ENCODE measurements at places on chromosomes 3 and 15. TPM values are rescaled to one million over a fixed set of nuclear protein-coding genes. Genes with fewer than 3 reads are reported as not detected.

Gene GTPBP8
- total RNA-seq, result 17.0 TPM

DNA sequence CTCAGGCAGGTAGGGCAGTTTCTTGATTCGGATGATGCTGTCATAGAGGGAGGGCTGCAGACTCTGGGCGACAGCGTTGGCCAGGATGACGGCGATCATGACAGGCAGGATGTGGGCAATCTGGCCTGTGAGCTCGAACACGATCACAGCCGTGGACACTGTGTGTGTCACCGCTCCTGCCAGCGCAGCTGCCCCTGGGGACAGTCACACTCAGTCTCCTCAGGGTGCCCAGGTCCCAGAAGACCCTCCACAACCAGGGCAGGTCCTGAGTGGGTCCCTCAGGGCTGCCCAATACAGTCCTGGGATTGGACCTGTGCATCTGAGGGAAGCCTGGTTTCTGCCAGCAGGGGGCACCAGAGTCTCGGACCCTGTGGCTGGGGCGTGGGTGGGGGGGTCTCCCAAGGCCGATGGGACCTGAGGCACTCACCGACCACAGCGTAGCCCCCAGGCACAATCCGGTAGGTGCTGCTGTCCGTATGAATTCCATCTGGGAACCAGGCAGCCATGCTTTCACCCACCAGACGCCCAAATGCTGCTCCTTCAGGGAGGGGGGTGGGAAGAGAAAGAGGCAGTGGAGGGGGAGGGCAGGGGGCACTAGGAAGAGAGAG lies 7.2 kb downstream of the CLCN2 start:
- DNase-seq, result peak; percentile 78

DNA sequence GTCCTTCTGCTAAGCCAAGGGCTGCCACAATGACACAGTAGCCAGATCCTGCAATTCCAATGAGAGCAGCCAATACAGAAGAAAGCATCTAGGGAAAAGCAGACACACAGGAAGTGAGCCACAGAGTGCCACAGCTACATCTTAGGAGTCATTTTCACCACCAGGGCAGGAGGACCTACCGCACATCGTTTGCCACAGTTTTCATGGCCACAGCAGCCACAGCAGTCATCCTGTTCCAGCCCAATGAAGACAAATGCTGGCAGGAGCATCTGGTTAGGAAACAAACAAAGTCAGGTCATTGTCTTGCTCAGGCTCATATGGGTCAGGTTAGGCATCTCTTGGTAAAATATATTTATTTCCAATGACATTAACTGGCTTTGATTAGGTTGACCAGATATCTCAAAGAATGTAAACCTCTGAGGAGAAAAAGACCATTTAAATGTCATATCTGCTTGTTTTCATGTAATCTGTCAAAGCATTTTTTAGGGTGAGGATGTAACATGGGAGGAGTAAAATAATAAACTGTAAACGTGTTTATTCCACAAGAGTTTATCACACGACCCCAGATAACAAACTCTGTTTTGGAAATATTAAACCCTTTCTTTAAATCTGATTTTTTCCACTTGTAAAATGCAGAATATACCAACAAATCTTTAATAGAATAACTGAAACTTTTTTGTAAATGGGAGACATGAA lies 1.8 kb downstream of the TM4SF1 start:
- no peak for DNase-seq

DNA sequence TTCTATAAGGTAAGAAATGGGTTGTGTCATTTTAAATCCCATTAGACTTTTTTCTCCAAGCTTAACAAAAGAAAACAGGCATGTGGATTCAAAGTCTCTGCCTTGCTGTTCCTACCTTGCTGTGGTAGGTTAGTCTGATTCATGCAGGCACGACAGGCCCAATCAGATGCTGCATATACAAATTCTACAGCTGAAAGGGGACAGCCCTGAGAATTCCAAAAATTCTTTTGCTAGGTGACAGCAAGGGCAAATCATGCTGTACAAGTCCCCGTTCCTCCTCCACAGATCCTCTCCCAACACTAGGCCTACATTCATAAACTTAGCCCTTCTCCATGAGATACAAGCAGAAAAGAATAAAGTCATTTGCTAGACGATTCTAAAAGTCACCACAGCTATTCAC lies 161.2 kb upstream of the THBS1 start:
- DNase-seq, result no peak

- DNase-seq, result no peak
These were observed 304.4 kb downstream of the KBTBD8 start for GRCh38 chr3:67302489-67302888.

DNA sequence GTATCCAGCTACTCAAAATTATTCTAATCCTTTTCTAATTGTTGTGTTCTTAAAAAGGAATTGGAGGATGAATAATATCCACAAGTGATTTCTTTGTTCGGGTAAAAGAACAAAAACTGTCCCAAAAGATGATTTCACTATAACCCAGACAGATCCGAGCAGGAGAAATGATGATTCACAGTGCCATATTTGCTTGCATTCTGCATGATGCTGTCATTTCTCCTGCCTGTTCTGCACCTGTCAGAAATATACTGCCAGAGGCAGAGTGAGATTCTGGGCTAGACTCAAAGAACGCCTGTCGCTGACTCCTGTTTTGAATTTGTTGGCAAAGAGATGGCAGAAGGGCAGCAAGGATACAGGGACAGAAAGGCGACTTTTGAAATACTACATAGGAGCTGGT lies 34.7 kb upstream of the SLC24A5 start:
- DNase-seq, result no peak

DNA sequence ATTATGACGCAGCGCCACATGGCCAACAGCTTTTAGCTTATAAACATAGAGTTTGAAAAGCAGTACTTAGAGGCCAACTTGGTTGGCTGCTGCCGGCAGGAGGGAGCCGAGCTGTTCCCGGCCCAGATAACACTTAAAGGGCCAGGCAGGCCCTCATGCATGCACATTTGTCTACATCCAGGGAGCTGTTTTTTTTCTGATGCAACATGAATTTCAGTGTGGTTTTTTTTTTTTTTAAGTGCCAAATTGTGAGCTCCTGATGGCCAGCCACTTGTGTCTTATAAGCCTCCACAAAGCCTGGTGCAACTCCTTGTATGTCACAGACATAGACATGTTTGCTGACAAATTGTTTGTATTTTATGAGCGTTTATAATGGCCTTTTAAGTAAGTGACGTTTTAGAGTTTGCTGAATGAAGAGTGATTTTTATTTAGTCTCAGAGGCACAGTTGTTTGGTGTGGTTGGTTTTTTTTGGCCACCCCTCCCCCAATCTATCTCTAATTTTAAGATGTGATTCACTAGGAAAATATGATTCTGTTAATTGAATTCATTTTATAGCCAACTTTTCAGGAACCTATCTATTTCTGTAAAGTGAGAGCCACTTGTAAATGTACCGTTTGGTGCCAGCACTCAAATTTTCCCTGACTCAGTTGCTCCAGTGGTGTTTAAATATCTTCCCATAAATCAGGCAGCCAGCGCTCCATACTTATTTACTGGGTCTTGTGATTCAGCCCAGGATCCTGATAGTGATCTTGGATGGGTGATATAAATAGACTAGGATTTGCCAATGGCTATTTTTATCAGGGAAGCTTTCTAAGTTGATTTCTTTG lies 134.3 kb downstream of the VGLL4 start:
- peak; percentile 76 for DNase-seq

- no peak for DNase-seq
These were observed 20.4 kb downstream of the HACD3 start for GRCh38 chr15:65550681-65551098.

Gene FGD5
- 6.1 TPM for total RNA-seq

Gene SNTN
- total RNA-seq, result 0.36 TPM

- DNase-seq, result no peak
These were observed 39.7 kb upstream of the EPHA3 start for GRCh38 chr3:89067736-89068135.

DNA sequence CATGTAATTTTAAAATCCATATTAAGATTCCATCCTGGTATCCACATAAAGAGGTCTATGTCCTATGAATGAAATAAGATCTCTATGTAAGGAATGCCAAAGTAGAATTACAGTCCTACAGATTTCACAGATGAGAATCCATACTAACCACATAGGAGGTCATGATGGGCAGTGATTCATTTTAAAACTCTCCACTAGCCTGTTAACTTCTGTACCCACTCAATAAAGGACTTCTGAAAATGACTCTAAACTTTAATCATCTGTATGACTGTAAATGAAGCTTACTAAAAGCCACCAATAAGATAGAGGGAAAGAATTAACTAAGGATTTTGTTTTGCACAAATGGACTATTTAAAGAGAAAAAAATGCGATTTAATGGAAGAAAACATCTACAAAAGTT lies 28.7 kb downstream of the MORC1 start:
- no peak for DNase-seq

DNA sequence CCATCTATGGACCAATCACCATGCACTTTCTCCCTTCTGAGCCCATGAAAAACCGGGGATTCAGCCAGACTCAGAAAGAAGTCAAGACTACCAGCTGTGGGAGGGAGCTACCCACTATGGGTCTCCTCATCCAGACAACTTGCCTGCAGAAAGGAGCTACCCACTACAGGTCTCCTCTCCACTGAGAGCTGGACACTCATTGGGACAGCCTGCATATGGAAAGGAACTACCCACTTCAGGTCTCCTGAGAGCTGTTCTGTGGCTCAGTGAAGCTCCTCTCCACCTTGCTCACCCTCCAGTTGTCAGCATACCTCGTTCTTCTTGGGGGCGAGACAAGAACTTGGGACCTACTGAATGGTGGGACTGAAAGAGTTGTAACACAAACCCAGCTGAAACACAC lies 22.3 kb upstream of the ZBED2 start:
- DNase-seq, result no peak

DNA sequence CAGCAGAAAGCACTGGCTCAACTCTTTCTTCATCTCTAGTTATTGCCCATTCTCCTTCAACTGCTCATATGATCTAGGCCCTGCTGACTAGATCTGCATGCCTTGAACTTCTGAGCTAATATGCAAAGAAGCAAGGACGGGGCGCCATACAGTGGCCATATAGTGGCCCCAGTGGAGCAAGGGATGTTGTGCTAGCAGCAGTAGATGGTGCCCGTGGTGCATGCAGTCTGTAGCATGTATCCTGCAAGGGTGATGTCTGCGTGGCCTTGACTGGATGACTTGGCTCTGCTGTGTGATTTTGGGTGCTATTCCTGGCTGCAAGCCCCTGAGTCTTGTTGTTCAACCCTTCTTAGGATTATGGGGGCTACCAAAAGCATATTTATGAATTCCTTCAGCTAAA lies 12.2 kb upstream of the NMD3 start:
- DNase-seq, result no peak

Gene GASK1A
- 1.2 TPM for total RNA-seq

DNA sequence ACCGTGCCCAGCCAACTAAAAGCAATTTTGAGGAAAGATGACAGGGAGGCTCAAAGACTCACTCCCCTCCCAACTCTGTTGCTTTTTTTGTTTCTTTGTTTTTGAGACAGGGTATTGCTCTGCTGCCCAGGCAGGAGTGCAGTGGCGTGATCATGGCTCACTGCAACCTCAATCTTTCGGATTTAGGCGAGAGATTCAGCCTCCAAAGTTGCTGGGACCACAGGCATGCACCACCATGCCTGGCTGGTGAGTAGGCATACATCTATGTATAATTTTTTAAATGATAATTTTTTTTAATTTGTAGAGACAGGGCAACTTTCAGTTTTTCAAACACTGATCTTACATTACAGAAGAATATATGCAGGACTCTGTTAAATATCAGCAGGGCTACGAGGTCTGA lies 15.8 kb upstream of the THUMPD3 start:
- no peak for DNase-seq

Gene HRH1
- 16.7 TPM for total RNA-seq

DNA sequence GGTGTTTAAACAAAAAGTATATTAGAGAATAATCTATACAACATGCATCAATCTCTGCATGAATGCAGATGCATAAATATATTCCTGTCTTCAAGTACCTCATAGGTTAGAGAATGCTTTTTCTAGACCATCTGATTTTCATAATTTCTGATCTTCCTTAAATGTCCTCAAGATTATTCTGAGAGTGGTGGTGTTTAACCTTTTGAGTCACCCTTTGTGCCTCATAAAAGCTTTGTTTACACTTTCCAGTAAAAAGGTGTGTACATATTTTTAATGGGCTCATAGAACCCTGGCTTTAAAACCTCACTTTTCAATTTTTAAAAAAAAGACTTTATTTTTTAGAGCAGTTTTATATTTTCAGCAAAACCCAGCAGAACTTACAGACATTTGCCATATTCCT lies 41.0 kb upstream of the ABHD10 start:
- no peak for DNase-seq

DNA sequence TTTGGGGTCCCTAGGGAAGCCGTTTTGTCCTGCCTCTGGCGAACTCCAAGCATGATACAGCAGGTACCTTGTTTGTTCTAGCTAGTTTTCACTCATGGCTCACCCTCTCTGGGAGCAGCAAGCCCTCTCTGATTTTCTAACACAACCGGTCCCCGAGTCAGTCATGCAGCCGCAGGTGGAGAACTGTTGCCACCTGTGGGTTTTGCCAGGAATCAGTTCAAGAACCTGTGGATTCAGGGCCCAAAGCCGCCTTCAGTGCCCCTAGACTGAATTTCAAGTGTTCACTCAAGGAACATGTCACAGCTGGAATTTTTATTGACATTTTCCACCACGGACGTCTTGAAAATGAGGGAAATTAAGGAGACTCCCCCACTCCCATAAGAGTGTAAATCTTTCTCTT lies 13.3 kb upstream of the LRRK1 start:
- DNase-seq, result no peak

Gene HYAL1
- total RNA-seq, result 5.3 TPM

GRCh38 chr3:53153264-53153823 lies 7.7 kb upstream of the PRKCD start:
- DNase-seq, result no peak

GRCh38 chr3:65385805-65386204 lies 652.9 kb downstream of the MAGI1 start:
- no peak for DNase-seq

DNA sequence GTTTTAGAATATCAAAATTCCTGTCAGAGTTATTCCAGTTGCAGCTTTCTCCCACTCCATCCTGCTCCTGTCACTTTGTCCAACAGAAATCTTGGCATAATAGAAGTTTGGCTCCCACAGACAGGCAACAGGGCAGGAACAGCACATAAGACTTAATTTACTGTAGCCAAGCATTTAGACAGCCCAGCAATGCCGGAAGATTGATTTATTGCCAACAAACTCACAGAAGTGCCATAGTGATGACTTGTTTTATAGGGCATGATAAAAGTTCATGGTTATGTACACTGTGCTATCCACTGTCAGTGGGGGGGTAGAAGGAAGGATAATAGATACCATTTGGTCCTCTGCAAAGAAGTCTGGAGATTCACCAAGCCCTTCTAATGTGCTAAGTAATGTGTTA lies 98.3 kb upstream of the CBLB start:
- DNase-seq, result peak; percentile 46

DNA sequence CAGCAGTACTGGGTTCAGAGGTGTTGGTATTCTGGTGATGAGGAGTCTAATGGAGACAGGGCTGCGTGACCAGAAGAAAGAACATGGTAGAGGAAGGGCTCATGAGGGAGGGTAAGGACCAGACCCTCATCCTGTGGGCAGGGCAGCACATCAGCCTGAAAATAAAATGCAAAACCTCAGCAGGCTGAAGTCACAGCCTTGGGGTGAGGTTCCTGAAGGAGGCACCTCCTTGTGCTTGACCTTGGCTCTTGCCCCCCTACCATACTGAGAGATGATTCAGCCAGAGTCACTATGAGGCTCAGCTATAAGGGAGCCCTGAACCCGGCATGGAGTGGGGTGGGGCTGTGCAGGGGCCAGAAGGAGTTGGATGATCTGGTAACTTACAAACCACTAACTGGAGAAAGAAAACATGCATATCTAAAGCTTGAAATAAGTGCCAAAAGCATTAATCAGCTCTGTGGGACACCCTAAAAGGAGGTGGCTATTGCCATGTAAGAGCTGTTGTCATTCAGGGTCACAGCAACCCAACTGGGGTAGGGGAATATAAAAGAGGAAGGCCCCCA lies 60.2 kb downstream of the CORO2B start:
- no peak for DNase-seq

All from mucosa of descending colon (tissue), 3 donors.